Left ventricle myocardium superior (tissue), 1 donor: ENCODE measurements at places on chromosomes 11 and 22. TPM values are rescaled to one million over a fixed set of nuclear protein-coding genes. Genes with fewer than 3 reads are reported as not detected.

Gene MPZL3
- 2.6 TPM for total RNA-seq

- no peak for DNase-seq
Observed at GRCh38 chr11:61011950-61012736, 40.7 kb downstream of the CD6 start.

Gene HEPHL1
- not detected for total RNA-seq

- DNase-seq: no peak
Observed at GRCh38 chr11:708511-708910, 2.5 kb downstream of the EPS8L2 start.

Gene ZNRD2
- 25.0 TPM for total RNA-seq

DNA sequence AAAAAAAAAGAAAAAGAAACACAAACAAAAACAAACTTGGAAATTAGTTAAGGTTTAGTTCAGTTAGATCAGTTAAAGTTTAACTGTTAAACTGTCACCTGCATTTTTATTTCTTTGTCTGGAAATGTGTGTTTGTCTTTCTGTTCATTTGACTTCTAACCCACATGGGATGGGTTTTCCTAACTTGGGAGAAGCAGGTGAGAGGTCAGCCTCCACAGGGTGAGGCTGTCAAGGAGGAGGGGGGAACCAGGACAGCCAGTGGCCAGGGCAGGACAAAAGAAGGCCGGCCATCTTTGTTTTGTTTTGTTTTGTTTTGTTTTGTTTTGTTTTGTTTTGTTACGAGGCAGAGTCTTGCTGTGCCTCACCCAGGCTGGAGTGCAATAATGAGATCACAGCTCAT lies 13.4 kb upstream of the GCAT start:
- DNase-seq: no peak

DNA sequence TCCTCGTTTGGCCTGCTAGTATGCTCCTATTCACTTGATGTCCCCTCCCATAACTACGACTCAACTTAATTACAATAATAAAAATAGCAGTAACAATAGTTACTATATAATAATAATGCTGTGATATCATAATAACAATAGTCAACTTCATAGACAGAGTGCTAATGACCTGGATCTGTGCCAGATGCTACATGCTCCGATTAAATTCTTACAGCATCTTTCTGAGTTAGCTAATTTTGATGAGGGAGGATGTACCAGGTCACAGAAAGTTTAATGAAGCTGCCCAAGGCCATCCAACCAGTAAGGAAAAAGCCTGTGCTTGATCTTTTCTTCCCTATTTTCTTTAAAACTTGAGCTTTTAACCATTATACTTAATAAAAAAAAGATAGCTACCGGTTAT lies 413.4 kb upstream of the LRRC4C start:
- DNase-seq: no peak

Gene ANO9
- 1.3 TPM for total RNA-seq

DNA sequence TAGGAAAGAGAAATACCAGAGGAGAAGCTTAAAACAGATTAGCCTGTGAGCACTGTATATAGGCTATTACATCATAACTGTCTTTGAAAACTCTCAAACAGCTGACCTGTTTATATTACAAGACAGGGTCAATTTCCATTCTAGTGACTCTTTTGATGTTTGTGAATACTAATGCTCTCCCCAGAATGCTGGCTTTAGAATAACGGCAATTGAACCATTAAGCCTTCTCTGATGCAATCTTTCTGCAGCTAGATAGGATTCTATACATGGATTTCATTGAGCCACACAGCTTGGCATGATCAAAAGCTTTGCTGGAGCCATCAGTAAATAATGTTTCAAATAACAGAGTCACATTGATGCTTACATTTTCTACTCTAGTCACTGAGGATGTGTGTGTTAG lies 122.7 kb upstream of the FAT3 start:
- no peak for DNase-seq

- no peak for DNase-seq
Observed at GRCh38 chr11:5531053-5531831, 14.7 kb upstream of the UBQLNL start.

DNA sequence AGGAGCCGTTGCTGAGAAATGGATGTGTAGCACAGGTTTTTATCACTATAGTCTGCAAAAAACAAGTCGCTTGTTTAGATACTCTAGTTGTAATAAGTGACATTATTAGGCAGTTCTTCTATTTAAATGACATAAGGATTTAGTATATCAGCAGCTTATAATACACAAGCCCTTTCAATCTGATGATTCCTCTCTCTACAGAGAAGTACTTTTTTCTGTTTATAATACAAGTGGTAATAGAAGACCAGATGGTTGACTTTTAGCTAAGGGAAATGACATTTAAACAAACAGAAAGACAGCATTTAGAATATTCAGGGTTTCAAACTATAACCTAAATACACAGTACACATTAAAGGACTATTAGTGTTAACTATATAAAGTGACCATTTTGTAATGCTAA lies 60.4 kb downstream of the IMMP1L start:
- DNase-seq: no peak

DNA sequence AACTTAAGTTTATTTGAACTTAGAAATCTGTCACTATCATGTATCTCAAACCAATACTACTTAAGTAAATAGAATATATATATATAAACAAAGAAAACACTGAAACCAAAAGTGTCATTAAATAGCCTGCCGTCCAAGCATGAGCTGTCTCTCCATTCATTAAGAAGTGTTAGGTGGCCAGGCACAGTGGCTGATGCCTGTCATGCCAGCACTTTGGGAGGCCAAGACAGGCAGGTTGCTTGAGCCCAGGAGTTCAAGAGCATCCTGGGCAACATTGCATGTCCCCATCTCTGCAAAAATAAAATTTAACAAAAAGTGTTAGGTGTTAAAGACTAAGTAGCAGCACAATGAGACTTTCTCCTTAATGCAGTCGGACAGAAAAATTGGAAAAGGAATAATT lies 14.0 kb downstream of the CD6 start:
- DNase-seq: no peak

Gene APOL5
- not detected for total RNA-seq

DNA sequence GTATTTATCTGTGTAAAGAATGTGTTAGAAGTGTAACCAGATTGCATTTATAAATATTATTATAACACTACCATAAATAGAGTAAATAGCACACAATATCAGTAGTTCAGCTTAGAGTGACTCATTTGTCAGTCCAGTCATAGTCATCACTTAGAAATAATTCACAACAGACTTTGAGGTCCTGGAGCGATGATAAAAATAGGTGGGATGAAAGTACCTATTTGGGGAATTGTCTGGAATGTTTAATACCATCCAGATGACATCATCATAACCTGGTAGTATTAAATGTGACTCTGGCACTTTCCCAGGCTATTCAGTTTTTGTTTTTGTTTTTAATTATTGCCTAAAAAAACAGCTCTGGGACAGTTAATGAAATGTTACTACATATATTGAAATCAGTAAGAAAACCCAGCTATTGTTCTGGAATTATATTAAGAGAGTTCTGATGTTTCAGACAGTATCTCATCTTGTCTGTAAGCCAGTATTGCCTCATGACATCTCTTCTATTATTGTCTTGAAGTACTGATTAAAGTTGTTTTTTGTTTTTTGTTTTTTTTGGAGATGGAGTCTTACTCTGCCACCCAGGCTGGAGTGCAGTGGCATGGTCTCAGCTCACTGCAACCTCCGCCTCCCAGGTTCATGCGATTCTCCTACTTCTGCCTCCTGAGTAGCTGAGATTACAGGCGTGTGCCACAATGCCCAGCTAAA lies 74.8 kb downstream of the SIK2 start:
- no peak for DNase-seq

GRCh38 chr22:43429426-43429825 lies 17.6 kb downstream of the MPPED1 start:
- no peak for DNase-seq

GRCh38 chr22:47615051-47615450 lies 852.6 kb downstream of the TBC1D22A start:
- DNase-seq: no peak

Gene TRIM51
- total RNA-seq: not detected

DNA sequence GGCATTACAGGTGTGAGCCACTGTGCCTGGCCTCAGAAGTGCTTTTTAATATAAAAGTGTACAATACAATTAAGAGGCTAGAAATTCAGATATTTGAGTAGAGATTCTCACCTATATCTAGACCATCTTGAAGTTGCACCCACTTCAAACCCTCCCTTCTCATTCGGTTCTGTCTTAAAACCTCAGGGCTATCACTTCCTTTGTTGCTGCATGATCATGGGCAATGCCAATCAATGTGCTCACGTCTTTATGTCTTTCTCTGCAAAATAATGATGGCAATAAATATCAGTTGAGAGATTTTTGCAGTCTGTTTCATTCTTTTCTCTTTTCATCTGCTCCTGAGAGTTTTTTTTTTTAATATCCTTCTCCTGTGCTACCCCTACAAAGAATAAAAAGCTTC lies 9.3 kb upstream of the NUP160 start:
- no peak for DNase-seq

DNA sequence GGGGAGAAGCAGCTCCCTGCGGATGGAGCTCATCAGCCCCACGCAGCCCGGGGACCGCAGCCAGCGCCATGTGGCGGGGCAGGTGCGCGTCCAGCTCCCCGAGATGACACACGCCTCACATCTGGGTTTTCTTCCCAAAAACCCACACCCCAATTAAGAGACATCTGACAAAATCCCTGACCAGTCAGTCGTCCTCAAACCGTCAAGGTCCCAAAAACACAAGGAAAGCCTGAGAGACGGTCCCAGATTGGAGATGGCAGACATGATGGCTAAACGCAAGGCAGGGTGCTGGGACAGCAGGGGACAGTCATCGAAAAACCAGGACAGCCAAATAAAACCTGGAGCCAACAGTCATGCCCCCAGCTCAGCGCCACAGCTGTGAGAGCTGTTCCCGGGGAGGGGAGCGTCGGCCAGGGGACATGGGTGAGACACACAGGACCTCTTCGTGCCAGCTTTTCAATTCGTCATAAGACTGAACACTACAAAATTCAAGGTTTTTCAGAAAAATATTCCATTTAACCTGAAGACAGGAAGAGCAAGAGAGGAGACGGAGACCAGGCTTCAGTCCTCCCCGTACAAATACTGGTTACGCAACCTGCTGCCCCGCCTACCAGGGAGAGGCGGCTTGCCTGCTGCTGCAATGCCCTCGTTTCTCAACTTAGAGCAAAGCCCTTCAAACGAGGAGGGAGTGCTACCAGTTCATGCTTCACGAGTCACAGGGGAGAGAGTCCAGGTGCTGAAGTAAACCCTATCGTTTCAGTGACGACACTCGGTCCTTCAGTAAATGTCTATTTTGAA lies 10.5 kb downstream of the TOLLIP start:
- DNase-seq: peak; percentile 85

- peak; percentile 37 for DNase-seq
Observed at GRCh38 chr11:130546901-130547694, 98.7 kb downstream of the ADAMTS15 start.

Gene TUB
- total RNA-seq: 22.3 TPM

Gene C11orf24
- 23.9 TPM for total RNA-seq

Gene SCGB1A1
- total RNA-seq: not detected

Gene ALKBH8
- 6.8 TPM for total RNA-seq

DNA sequence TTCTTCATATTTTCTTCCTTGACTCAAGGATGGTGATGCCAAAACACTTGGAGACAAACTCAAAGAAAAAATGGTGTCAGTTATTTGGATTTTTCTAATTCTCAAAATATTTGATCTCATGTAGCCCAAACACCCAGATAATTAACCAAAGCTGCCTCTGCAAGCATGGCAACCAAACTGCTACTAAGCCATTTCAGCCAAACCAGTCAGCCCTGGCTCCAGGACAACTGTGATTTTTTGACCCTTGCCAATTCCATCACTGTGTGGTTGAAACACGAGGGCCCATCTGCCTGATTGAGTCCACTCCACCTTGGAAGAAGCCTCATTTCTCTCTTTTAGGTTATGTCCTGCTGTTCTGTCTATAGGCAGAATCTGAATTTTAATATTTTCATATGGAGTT lies 277.4 kb downstream of the BLID start:
- no peak for DNase-seq

Gene FREY1
- total RNA-seq: 0.52 TPM

Gene RAG2
- not detected for total RNA-seq

DNA sequence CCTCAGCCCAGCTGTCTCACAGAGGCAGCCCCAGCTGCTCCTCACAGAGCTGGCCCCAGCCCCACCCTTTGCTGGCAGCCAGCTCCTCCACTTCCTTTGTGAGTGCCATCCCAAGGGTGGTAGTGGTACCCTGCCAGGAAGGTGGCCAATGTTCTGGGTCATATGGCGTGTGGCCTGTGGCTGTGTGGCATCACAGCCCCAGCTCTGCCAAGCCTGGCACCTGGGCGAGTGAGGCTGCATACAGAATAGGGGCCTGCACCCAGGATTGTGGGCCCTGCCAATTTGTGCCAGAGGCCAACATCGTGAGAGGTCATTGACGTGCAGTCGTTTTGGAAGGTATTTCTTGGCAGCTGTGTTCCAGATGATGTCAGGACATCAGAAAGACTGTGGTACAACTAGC lies 10.7 kb downstream of the TUB start:
- peak; percentile 49 for DNase-seq

DNA sequence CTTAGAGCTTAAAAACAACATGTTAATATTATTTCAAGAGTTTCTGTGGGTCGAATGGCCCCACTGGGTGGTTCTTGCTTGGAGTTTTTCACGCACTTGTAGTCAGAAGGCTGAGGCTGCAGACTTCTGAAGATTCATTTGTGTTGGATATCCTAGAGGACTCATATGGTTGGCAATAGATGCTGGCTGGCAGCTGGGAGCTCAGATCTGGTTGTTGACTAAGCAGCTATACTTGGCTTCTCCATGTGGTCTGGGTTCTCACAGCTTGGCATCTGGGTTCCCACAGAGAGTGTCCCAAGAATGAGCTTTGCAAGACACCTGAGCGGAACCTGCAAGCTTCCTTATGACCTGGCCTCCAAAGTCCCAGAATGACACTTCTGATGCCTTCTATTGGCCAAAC lies 163.9 kb upstream of the ZC3H12C start:
- no peak for DNase-seq

Gene IL18
- 2.3 TPM for total RNA-seq

DNA sequence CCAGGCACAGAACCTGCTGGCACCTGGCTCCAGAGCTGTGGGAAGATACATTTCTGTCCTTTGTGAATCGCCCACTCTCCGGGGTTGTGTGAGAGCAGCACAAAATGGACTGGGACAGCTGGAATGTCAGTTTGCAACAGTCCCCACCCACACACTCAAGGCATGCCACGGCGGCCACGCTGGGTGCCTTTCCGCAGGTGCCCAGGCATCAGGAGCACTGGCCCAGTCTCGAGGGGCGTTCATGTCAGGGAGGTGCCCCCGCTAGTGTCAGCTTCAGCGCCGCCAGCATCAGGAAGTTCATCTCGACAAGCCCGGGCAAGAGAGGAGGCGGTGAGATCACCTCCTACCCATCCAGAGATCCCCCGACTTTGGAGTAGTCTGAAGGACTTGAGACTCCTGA lies 2.1 kb downstream of the TP53AIP1 start:
- DNase-seq: no peak

DNA sequence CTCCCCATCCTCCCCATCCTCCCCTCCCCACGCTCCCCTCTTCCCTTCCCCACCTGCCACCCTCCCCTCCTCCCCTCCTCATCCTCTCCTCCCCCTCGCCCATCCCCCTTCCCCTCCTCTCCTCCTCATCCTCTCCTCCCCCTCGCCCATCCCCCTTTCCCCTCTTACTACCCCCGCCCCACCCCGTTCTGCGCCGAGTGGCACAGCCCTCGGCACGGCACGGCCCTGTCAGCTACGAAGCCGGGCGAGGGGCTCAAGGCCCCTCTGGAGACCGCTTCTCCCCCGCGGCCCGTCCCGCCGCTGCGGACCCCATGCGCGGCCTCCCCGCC lies 449.9 kb downstream of the OPCML start:
- no peak for DNase-seq

GRCh38 chr22:32480238-32480637 lies 5.6 kb downstream of the FBXO7 start:
- DNase-seq: no peak

GRCh38 chr11:12241971-12242672 lies 131.7 kb downstream of the MICAL2 start:
- DNase-seq: no peak
